Stimulated activated CD8-positive, alpha-beta memory T cell treated with anti-CD3 and anti-CD28 coated beads, Interleukin-4, amount 100 ng/mL, for 1 hour (primary cell): ENCODE measurements at places on chromosomes 1 and 21.

DNA sequence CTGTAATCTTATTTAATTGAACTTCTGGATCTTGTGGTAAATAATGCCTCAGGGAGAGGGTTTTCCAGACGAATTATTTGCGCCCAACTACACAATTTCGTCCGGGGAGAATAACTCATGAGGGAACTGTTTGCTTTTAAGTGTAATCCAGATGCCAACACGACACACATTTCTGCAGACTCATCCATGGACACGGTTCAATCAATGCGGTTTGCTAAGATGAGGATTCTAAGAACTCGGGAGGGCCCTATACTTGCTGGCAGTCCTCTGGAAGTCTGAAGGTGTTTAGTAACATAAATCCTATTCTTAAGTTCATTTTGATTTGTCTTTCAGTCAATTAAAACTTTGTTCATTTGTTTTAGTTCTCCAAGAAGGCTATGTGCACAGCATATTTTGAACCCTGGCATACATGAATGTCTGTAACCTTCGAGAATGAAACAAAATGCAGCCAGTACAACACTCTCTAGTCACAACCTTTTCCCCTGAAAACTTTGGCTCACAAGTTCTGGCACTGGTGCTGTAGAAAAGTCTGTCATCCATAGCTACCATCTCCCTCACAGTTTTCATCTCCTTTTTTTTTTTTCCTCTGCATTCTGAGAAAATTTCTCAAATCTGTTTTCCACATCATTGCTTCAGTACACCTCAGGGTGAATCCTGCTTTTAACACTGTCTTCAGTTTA is 38.8 kb downstream of the DIPK1A start:
- DNase-seq = no peak

- DNase-seq = no peak
These were observed 45.9 kb downstream of the HHAT start for GRCh38 chr1:210374600-210374953.

DNA sequence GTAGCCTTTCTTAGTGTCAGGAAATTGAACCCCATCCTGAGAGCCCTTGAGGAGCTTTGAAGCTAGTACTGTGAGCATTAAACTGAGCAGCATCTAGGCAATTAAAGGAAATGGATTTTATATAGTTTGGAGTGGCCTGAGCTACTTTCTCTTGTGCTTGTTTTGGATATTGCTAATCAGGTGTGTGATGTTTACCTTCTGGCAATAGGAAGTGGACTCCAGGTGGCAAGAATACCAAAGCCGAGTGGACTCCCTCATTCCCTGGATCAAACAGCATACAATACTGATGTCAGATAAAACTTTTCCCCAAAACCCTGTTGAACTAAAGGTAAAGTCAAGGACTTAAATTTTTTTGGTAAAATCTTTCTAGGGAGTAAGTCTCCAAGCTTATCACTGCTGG is 79.4 kb downstream of the MACF1 start:
- DNase-seq = no peak

DNA sequence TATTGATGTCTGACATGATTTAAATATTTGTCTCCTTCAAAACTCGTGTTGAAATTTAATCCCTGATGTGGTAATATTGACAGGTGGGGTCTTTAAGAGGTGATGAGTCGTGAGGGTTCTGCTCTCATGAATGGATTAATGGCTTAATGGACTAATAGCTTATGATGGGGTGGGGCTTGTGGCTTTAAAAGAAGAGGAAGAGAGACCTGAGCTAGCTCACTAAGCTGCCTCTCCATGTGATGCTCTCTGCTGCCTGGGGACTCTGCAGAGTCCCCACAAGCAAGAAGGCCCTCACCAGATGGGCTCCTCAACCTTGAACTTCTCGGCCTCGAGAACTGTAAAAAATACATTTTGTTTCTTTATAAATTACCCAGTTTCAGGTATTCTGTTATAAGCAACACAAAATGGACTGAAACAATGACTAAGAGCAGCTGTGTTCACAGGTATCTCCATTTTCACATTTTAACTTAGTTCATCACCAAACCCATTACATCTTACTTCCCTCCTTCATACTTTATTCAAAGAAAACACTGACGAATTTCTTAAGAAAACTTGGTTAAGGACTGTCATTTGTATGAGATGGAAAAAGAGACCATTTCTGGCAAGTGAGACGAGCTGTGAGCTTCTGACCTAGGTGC is 12.1 kb upstream of the AIM2 start:
- DNase-seq = no peak

- no peak for DNase-seq
These were observed 5.0 kb upstream of the RPL5 start for GRCh38 chr1:92826792-92827191.
